ENCODE measurements at places on chromosomes 2 and 18. TPM values are rescaled to one million over a fixed set of nuclear protein-coding genes. Genes with fewer than 3 reads are reported as not detected.

GPR148 gene
- total RNA-seq, result not detected

FTCDNL1 gene
- 0.59 TPM for total RNA-seq

ASB18 gene
- total RNA-seq, result not detected

EGR4 gene
- not detected for total RNA-seq

DLGAP1 gene
- total RNA-seq, result 0.53 TPM

OR6B2 gene
- total RNA-seq, result not detected

UGT1A5 gene
- not detected for total RNA-seq

CDCA7 gene
- total RNA-seq, result 0.83 TPM

DNAH6 gene
- total RNA-seq, result 0.13 TPM

ALPG gene
- not detected for total RNA-seq

SERPINB13 gene
- total RNA-seq, result not detected

UGT1A3 gene
- total RNA-seq, result not detected

VSNL1 gene
- 0.66 TPM for total RNA-seq

ANKRD62 gene
- total RNA-seq, result not detected

MARCO gene
- total RNA-seq, result not detected

APLF gene
- total RNA-seq, result 5.6 TPM

DUSP19 gene
- total RNA-seq, result 4.3 TPM

ZNF385B gene
- not detected for total RNA-seq

ICOS gene
- total RNA-seq, result not detected

PROKR1 gene
- total RNA-seq, result not detected

GALNT13 gene
- total RNA-seq, result 0.20 TPM

ZC3H8 gene
- total RNA-seq, result 7.4 TPM

EML4 gene
- total RNA-seq, result 59.7 TPM

KLHL29 gene
- 6.8 TPM for total RNA-seq

ZNF396 gene
- 3.5 TPM for total RNA-seq

PRKRA gene
- 56.7 TPM for total RNA-seq

INPP5D gene
- 0.59 TPM for total RNA-seq

POTEF gene
- total RNA-seq, result not detected

INHBB gene
- total RNA-seq, result 0.52 TPM

DSEL gene
- 53.5 TPM for total RNA-seq

MYO7B gene
- 0.13 TPM for total RNA-seq

VWA3B gene
- not detected for total RNA-seq

RIT2 gene
- not detected for total RNA-seq

ADRA2B gene
- 14.9 TPM for total RNA-seq

DNER gene
- total RNA-seq, result 0.20 TPM

KIF1A gene
- 0.33 TPM for total RNA-seq

SP5 gene
- total RNA-seq, result not detected

TMEM163 gene
- 0.76 TPM for total RNA-seq

HTR2B gene
- total RNA-seq, result 37.3 TPM

TRIM43 gene
- total RNA-seq, result not detected

PSMA8 gene
- not detected for total RNA-seq

C2orf78 gene
- total RNA-seq, result not detected

CLEC4F gene
- total RNA-seq, result not detected

PLA2R1 gene
- total RNA-seq, result 33.7 TPM

C2orf72 gene
- 6.3 TPM for total RNA-seq

LGALSL gene
- total RNA-seq, result 7.4 TPM

ACVR1C gene
- total RNA-seq, result 1.2 TPM

DYSF gene
- 2.3 TPM for total RNA-seq

CSRNP3 gene
- total RNA-seq, result 1.4 TPM

ACTR2 gene
- 125 TPM for total RNA-seq
